Activated CD8-positive, alpha-beta memory T cell treated with anti-CD3 and anti-CD28 coated beads, Interleukin-2, amount 10 ng/mL, durations not matched to agents 7 days and 5 days (primary cell): ENCODE measurements at places on chromosomes 5 and 9.
A peak's percentile ranks its signal among the peaks of the same experiment; 100 is the strongest.

- no peak for DNase-seq
Measured at GRCh38 chr9:89437772-89438171, 60.1 kb downstream of the SEMA4D start.

DNA sequence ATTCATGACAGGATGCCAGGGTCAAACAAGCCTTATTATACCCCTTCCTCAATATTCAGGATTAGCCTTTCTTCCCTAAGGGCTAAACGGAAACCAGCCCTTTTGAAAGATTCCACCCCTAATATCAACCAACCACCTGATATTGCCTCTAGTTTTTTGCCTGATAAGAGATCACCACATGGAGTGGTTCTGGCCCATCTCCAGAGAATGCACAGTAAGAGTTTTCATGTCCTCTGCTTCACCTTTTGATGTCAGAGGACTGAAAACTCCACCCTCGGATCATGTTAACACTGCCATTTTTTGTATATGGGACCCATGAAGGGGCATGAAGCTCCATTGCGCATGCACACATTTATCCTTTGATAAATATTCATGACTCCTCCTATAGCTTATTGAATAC, 5.8 kb upstream of the LNPEP start:
- no peak for DNase-seq

DNA sequence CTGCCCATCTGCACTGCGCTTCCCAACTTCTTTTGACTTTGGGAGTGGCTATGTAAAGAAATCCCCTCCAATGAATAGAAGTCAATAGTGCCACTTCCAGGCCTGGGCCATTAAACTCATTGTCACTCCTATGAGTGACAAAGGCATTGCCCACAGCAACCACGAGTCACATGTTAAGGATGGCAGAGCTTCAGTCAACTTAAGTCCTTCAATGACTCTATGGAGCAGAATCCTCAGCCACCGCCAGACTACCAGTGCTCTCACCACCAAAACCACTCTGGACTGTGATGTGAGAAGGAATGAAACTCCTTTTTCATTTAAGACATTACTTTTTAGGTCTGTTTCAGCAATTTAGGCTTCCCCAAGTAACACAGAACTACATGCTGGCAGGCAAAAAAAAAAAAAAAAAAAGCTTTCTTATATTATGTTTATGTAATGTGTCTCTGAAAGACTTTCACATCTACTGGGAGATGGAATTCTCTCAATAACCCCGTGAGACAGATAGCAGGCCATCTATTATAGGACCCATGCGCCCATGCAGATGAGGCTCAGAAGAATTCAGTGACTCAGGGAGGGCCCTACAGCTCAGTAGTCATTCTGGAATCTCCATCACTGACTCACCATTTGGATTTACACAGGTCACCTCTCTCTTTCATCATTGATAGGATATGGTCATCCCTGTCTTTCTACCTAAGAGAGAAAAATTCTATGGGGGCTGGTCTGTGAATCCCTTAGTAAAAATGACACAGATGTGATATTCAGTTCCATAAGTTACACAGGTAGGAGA, 180.5 kb downstream of the CEMIP2 start:
- peak; percentile 41 for DNase-seq

- no peak for DNase-seq
Measured at GRCh38 chr9:137429546-137429890, 6.3 kb downstream of the NOXA1 start.

DNA sequence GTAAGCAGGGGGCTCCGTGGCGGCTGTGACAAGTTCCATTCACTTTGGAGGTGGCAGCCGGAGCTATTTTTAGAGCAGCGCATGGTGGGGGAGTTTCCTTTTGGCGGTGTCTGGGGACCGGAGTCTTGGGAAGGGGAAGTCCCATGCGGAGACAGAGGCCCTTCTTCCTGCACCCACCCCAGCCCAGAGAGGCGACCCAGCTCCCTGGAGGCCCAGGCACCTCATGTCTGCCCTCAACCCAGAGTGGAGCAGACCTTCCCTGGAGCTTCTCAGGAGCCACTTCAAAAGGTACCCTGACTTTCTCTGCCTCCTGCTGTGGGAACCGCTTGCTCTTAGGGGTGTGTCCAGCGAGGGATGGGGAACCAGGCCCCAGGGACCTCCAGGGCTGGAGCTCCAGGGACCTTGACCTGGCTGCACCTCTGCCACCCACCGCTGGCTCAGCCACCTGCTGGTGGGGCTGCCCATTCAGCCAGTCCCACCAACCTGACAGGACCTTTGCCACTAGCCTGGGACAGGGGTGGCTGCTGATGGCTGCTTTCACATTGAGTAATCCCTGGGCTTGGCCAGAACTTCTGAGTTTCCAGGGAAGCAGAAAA, 34.1 kb downstream of the NEK6 start:
- peak; percentile 67 for DNase-seq

DNA sequence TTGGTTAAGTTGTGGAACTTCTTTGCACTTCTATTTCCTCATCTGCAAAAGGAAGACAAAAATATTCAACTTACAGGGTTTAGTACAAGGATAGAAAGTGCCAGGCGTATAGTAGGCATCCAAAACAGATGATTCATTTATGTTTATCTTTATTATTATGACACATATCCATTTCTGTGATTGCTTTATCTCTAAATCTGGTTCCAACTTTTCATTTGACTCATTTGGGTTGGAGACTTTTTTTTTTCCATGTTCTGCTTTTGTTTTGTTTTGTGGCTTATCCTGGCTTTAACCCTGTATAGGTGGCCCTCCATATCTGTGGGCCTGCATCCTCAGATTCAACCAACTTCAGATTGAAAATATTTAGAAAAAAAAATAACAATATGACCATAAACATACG, 186.7 kb upstream of the SLC24A2 start:
- DNase-seq, result no peak

- no peak for DNase-seq
Measured at GRCh38 chr5:80275347-80275746, 19.5 kb upstream of the SERINC5 start.

DNA sequence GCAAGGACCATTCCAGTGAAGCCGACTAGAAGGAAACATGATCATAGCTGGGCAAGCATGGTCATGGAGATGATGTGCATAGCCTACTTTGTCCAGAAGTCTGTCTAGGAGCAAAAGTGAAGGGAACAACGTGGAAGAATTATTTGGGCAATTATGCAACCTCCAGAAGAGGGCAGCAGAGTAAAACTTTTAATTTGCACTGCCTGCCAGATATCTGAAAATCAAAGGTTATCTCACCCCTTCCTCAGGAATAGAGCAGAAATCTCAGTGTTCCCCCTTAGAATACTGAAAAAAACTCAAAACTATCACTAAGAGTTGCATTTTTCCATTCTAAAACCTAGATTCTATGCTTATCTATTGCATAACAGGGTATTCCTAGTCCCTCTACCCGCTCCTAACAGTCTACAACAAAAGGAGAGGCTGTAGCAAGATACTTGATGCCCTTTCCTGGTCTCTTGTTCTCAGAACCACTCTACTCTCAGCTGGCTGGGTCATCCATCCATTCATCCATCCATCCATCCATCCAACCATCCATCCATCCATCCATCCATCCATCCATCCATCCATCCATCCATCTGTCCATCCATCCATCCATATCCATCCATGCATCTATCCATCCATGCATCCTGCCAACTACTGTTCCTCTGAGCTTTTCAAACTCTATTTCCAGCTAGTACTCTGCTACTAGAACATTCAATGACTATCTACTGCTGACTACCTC, 8.4 kb upstream of the SETD9 start:
- no peak for DNase-seq

GRCh38 chr5:122701640-122702523, 73.0 kb upstream of the SNX2 start:
- peak; percentile 41 for DNase-seq

DNA sequence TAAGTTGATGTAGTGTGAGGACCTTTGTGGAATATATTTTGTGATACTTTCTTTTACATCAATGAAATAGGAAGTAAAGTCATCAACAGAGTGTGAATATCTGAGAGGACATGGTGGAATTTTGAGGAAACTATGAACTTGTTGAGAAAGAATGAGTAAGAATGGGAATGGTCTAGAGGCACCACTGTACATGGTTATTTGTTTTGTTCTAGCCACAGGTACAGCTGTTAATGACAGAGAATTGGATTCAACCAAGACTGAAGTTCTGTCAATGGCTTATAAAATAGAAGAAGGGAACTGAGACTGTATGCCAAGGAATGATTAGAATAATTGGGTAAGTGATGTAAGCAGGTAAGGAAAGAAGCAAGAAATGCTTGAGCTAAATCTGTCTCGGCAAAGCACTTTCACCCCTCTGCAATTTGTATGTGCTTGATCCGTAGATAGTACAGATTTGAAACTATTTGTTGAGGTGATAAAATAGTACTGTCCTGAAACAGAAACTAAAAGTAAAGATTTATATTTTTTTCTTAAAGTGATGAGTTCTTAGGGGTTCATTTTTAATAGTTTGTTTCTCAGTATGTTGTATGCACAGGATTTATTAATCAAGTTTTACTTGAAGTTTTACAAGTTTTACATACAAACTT, 468.8 kb upstream of the SMC2 start:
- no peak for DNase-seq

GRCh38 chr5:29262339-29263123, 1931.0 kb upstream of the CDH6 start:
- DNase-seq, result no peak

- no peak for DNase-seq
Measured at GRCh38 chr5:142141463-142141862, 32.9 kb downstream of the NDFIP1 start.

DNA sequence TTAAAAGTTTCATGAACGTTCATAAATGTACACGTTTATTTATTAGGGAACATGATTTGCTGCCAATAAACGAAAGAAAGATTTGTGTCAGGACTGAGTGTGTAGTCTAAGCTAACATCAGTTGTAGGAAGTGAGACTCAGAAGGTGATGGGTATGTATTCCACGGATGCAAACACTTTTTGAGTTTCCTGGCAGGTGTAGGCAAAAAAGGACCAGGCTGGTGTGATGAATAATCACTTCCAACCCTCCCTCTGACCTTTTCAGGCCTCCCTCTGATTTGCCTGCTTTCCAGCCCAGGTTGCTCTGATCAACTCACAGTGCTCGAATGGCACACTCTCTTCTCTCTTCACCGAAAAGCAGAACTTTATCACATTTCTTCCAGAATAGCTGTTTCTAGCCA, 51.8 kb downstream of the BASP1 start:
- DNase-seq, result no peak

GRCh38 chr9:115115924-115116323, 2.0 kb downstream of the TNC start:
- no peak for DNase-seq

DNA sequence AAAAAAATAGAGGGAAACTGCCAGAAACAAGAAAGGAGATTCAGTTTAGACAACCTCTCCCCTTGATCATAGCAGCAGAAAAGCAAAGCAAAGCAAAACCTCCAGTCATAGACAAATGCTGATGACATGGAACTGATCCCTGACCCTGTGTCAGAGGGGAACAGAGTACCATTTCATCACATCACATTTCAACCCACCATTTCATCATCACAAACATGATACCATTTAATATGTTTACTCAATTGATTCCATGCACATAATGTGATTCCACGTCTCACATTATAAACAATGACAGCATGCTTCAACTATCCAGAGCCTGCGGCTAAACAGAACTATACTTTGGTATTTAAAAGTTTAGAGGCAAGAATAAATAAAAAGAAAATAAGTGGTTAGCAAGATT, 28.7 kb upstream of the ACOT12 start:
- DNase-seq, result no peak

- no peak for DNase-seq
Measured at GRCh38 chr5:86979811-86980411, 287.8 kb upstream of the RASA1 start.

DNA sequence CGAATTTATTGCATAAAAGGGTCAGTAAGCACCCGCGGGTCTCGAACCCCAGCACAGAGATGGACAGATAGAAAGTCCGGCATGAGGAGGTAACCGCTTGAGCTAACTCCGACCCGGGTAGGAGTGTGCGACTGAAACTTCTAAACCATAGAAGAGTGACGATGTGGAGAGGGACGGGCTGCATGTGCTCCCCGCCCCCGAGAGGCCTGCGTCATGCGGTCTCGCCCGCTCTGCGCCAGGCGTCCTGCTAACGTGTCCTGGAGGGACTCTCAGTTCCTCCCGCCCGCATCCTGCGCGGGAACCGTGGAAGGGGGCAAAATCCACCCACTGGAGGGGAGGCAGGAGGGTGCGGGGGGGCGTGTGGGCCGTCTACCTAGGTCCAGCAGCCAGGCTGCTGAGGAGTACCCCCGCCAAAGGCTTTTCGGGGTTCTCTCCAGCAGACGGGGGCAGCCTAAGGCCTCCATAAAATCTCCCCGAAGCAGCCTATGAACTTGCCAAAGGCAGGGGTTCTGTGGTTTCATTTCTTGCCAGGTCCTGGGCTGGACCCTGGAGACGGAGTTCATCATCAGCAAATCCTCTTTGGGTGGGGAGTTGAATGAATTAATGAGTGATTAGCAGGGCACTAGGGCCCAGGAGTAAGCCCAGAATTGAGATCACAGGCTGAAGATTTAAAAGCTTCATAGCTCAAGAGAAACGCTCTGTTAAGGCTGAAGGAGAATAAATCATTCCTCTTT, 51.9 kb downstream of the TGFBI start:
- peak; percentile 81 for DNase-seq

DNA sequence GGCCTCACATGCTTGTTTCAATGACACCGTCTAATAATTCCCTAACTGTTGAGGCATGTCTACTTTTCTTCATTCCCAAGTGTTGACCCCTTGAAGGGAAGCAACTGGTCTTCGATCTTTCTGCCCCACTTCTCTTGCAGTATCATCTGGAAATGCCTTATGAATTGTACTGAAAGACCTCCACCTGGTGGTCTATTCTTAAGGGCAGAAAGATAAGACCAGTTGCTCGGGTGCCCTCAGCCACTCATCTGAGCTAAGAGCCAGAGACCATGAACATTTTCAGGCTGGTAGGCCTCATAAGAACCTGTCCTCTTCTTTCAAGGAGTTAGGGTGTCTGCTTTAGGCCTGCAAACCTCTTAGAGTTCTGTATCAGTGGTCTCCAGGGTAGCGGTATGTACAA, 542.5 kb downstream of the CTNND2 start:
- no peak for DNase-seq

- DNase-seq, result no peak
Measured at GRCh38 chr9:37669232-37669631, 18.5 kb downstream of the FRMPD1 start.

DNA sequence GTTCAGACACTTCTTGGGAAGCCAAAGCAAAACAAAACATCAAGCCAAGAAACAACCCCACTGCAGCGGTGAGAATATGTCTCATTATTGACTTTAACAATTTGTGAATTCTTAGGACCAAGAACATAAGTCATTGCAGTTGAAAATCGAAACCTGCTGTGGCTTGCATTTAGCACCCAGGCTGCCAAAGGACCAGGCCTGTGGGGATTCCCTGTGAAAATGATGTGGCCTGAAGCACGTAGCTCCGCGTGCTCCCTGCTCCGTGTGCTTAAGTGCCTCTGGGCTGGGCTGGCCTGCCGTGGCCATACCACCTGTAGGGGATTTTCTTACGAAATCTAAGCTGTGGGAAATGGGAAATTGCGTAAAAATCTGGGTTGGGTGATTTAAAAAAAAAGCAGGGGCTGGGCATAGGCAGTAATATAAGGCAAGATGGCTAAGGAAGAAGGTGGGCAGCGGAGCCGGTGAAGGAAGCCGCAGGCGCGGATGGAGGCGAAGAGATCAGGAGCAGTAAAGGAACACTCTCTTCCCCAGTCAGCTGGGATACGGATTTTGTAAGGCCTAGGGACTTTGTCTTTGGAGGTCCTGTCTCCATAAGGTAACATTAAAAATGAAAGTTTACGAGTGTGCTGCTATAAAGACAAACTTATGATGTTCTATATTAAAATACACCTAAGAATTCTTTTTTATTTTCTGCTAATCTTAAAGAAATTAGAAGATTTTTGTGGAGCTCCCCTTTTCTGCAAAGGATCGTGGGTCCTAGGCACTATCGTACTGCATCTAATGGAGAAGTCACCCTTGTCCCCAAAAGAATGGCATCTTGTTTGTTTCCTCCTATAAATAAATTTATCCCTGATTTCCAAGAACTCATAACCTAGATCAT, 189.6 kb upstream of the SEMA6A start:
- no peak for DNase-seq
